ENCODE measurements at places on chromosomes 1 and 21.

DNA sequence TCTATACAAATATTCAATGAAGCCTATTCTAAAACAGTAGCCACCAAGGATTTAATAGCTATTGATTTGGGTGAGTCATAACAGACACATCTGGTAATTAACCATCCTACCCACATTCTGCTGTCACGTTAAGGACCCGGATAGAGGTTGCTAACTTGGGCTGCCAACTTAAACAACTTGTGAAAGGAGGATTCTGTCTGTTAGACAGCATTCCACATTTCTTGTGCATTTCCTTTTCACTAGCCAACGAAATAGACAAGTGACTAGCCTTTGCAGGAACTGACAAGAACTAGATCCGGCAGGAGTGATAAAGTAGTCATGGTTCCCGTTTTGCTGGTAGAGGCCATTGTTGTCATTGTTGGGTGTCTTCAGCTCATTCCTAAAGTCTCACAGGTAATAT lies 9.5 kb downstream of the DSCAM start:
- ATAC-seq: no peak

GRCh38 chr1:34627465-34628240 lies 127.2 kb upstream of the GJB5 start:
- ATAC-seq: no peak

GRCh38 chr1:52645261-52645660 lies 12.3 kb downstream of the SHISAL2A start:
- ATAC-seq: no peak

DNA sequence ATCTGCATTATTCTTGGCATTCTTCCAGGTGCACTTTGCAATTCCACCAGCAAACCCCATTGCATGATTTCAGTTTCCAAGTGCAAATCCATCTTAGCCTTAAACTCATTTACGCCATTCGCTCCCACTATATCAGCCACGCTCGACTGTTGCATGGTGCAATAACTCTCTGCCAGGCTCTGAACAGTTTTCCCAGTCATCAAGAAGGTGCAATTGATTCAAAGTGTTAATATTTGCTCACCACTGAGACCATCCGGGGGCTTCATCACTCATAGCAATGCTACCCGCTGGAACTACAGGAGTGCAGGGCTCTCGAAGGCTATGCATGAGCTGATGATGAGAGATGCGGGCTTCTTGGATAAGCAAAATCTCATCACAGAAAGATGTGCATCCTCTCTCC lies 488.2 kb downstream of the OMA1 start:
- no peak for ATAC-seq

- no peak for ATAC-seq
Measured at GRCh38 chr21:33281096-33281652, 15.0 kb downstream of the IL10RB start.

- ATAC-seq: peak; percentile 16
Measured at GRCh38 chr1:230682882-230683610, 30.9 kb downstream of the AGT start.

DNA sequence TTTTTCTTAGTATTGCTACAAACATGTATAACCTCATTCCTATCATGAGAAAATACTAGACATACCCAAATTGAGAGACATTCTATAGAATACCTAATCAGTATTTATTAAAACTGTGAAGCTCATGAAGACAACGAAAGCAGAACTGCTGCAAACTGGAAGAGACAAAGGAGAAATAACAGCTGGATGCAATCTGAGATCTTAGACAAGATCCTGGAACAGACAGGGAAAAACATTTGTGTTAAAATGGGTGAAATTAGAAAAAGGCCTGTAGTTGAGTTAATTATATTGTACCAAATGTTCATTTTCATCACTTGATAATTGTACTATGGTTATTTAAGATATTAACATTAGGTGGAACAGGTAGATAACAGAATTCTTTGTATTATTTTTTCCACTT lies 392.0 kb downstream of the PLPP3 start:
- ATAC-seq: no peak

DNA sequence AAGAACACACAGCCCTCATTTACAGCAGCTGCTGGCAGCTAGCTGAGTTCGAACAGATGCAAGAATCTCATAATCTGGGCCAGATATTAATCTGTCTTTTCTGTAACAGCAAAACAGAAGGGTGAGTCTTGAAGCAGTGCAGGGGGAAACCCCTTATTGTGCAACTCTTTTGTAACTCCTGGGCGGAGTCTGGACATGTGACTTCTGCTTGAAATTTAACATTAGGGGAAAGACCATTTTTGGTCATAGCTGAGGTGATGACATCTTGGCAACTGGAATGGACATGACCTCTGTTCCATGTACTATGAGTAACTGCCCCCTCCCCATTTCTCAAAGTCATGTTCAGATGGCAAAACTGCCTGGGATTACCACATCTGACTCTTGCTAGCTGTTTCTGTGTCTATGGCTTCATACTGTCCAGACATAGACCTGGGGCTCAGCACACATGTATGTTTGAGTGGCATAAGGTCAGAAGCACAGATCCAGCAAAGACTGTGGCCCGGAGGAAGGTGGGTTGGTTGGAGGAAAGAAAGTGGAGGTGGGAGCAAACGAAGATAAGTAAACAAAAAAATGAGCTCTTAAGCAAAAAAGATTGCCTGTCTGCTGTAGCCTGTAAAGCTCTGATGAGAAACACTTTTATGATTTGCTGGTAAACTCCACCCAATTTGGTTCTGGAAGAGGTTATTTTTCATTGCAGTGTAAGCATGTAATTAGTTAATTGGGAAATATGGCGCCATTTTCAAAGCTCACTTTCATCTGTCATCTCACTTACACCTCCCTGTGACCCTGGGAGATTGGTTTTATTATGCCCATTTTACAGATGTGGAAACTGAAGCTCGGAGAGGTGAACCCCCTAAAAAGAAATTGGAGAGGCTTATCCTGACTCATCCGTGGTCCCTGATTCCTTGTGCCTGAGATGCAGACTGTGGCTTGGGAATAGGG lies 26.1 kb downstream of the ETS2 start:
- peak; percentile 27 for ATAC-seq

DNA sequence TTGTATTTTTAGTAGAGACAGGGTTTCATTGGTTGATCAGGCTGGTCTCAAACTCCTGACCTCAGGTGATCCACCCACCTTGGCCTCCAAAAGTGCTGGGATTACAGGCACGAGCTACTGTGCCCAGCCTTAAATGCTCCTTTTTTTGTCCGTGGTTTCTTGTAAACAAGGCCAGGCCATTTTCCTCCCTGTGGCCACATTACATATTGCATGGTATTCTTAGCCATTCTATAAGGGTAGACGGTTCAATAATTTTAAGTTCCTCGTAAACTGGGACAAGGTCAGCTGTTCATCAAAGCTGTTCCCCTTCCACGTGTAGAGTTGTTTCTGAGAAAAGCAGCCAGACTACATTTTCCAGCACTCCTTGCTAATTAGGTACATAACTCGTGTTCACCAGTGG lies 10.3 kb upstream of the LUZP1 start:
- peak; percentile 61 for ATAC-seq

GRCh38 chr1:35931446-35932157 lies 697 bp downstream of the AGO3 start:
- peak; percentile 39 for ATAC-seq

DNA sequence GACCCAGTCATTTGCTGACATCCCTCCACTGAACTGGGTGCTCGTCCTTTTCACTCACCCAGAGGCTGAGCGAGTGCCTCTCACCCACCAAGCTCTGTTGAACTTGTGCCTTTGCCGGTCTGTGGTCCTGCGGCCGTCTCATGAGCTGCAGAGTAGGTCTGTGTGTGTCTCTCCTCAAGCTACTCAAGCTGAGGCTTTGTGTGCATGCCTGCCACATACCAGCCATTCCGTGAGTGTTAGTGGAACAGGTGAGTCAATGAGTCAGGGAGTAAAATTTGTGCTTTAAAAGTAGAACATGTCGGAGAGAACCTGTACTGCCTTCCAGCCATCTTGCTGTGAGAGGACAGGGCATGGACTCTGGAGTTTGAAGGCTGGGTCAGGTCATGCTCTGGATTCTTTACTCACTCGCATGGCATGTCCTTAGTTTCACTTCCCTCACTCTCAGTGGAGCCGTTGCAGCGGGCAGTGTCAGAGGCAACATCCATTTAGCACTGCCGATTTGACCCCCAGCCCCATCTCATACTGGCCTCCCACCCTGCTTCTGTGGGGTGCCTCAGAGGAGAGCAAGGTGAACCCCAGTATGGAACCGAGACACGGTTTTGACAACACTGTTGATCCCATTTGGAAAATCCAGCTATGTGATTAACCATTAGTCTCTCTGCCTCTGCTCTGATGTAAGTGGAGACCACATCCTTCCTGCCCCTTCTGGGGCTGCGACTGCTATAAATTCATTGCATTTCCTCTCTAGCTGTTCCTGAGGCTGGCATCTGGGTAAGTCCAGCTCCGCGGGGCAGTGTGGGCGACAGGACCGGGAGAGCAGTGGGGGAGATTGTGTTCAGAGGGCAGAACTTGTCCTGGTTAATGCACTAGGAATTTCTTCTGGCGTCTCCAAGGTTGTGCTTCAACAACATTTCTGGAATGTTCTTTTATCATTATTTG lies at the start of gene NLRP3:
Gene NLRP3, plus strand, starts transcription at position 751 of the 939 bp plus-strand sequence. CDS start 2,628 bp downstream, outside the sequence.
- ATAC-seq: peak; percentile 94

DNA sequence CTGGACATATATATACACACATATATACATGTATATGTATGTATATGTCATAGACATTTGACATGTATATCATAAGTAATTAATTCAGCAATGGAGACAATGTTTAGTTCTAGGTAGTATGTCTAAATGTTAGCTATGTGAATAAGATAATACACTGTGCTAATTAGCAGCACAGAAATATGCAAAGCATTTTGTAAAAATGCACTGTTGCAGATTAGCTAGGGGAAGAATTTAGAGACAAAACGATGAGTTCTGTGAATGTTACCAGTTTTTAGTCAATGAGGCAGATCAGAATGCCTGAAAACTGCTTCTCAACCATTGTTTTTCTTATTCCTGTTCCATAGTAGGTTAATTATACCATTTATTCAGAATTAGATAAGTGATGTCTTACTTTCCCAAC lies 86.3 kb downstream of the TGFB2 start:
- no peak for ATAC-seq

DNA sequence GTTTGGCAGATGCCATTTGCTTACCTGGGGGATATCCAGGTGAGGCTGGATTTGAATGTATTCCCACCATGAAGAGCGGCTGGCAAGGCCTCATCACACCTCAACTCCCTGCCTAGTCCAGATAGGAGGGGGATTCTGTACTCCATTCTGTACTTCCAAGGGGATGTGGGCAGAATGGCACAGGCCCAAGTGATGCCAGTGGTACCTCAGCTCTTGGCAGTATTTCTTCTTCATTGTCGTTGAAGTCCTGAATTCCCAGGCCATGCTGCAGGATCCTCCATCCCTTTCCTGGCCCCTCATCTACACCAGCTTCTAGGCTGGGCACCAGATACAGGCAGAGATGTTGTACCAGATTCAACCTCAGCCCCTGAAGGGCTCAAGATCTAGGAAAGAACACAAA lies 47.9 kb downstream of the KLHDC7A start:
- no peak for ATAC-seq

DNA sequence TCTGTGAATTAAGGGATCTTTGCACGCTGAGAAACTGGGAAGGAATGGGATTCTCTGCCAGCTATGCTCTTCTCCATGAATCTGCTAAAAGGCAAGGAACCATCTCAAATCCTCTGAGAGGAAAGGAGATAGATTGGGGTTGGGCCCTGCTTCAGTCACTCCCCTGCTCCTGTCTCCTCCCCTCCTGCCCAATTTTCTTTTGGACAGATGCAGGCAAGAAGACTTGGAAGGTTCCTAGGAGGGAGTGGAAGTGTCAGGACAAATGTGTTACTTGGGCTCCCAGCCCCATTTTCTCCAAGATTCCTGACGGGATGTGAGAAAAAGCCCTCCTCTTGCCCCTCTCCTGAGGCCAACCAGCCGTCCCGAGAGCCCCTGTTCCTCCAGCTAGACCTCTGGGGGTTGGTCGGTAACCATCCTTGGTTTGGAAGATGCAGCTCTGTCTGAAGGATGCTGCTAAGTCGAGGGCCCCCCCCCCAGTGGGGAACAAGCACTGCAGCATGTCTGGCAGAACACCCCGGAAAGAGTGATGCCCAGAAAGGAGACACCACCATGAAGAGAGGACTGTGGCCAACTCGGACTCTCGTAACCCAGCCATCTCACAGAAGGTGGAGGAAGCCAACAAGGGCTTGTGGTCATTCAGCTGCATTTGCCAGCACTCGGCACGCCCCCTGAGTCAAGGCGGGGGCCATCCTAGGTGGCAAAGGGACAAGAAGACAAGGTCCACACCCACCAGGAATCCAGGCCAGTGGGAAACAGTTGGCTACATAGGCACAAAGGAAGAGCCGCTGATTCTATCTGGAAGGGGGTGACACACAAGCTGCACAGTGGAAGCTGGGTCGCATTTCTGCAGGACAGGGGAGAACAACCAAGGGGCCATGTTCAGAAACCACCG lies 43.7 kb downstream of the CDK18 start:
- ATAC-seq: no peak

DNA sequence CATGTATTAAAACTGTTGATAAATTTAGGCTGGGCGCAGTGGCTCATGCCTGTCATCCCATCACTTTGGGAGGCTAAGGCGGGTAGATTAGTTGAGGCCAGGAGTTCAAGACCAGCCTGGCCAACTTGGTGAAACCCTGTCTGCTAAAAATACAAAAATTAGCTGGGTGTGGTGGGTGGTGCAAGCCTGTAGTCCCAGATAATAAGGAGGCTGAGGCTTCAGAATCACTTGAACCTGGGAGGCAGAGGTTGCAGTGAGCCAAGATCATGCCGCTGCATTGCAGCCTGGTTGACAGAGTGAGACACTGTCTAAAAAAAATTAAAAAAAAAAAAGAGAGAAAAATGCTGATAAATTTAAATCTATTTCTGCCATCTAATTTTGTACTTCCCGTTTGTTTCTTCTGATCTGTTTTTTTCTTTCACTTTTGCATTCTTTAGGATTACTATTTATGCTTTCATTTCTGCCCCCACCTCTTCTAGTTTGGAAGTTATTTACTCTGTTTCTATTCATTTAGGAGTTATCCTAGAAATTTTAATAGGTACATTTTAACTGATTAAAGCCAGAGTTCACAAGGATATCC lies 3.2 kb upstream of the DENND1B start:
- ATAC-seq: no peak

GRCh38 chr1:34904236-34905097 lies 25.0 kb downstream of the DLGAP3 start:
- ATAC-seq: no peak

GRCh38 chr1:234683861-234684632 lies 74.1 kb upstream of the IRF2BP2 start:
- ATAC-seq: peak; percentile 64

GRCh38 chr1:247247568-247247967 lies 8.3 kb upstream of the VN1R5 start:
- ATAC-seq: no peak

DNA sequence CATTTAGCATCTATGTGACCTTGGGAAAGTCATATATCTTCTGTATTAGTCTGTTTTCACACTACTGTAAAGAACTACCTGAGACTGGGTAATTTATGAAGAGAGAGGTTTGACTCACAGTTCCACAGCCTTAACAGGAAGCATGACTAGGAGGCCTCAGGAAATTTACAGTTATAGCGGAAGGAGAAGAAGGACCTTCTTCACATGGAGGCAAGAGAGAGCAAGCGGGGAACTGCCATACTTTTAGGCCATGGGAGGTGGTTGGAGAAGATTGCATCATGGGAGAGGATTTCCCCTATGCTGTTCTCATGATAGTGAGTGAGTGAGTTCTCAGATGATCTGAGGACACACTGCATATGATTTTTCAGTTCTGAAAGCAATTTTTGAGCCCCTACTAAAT lies 87.9 kb downstream of the CLEC20A start:
- ATAC-seq: no peak
